RKO (cell line): ENCODE measurements at places on chromosomes 6 and 20.

DNA sequence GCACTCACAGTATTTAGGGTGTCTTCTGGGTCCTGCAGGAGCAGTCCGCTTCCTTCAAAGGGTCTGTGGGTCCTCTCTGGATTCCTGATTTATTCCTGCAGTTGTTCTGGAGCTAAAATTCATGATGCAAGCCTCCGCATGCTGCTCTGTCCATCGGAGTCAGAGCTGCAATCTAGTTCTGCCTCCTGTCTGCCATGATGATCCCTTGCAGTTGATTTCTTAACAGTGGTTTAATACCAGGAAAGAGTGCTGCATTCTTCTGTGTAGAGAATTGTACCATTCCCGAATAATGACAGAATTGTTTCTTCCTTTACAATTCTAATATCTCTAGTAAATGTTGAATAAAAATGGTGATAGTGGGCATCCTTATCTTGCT lies 72.0 kb upstream of the B3GAT2 start:
- DNase-seq = no peak

DNA sequence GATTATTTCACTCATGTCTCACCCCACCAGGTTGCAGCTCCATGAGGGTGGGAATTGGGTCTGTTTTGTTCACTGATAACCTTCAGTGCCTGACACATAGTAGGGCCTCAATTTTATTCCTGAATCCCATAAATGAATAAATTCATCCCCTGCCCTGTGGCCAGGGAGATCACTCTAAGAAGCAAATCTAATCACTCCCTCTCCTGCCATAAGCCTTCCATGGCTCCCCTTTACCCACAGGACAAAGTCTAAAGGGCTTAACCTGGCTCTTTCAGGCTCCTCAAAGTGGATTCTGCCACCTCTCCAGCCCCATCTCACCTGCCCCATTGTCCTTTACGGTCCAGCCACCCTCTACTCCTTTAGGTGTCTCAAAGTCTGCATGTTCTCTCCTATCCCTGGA lies 141.8 kb upstream of the PTPN1 start:
- no peak for DNase-seq

GRCh38 chr6:20159781-20160540 lies 52.3 kb downstream of the MBOAT1 start:
- no peak for DNase-seq

DNA sequence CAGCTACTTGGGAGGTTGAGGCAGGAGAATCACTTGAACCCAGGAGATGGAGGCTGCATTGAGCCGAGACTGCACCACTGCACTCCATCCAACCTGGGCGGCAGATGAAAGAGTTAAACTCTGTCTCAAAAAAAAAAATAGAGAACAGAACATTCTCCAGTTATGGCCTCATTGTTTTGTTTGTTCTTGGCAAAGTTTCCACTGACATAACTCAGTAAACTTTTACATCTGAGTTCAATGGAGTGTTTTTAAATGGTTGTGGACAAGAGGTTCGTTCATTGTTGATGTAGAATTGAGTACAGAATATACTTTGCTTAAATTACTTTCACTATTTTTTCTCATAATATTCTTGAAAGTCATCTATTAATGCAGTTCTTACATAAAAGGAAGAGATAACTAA lies 42.2 kb upstream of the IFNGR1 start:
- no peak for DNase-seq

GRCh38 chr20:2713285-2713684 lies 20.7 kb downstream of the EBF4 start:
- no peak for DNase-seq

DNA sequence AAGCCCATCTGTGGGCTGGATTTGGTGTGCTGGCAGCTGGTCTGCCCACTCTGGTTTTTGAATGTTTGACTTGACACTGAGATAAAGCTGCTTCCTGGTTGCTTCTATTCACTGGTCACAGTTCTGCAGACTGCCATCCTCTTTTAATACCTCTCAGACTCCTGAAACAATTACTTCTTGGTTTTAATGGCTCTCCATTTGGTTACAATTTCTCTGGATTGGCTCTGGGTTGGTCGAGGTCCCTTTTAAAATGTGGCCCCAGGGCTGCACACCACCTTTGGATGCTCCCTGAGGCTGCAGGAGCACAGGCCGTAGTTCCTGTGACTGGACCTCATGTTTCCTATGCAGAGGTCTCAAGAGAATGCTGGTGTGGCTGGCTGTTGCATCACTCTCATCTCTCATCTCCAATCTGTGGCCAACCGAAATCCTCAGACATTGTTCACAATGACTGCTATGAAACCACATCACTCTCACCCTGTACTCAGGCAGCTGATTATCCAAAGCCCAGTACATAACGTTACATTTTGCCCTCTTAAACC lies 98.5 kb downstream of the INSM1 start:
- DNase-seq = no peak

GRCh38 chr6:3369985-3370360 lies 86.9 kb downstream of the SLC22A23 start:
- DNase-seq = no peak

DNA sequence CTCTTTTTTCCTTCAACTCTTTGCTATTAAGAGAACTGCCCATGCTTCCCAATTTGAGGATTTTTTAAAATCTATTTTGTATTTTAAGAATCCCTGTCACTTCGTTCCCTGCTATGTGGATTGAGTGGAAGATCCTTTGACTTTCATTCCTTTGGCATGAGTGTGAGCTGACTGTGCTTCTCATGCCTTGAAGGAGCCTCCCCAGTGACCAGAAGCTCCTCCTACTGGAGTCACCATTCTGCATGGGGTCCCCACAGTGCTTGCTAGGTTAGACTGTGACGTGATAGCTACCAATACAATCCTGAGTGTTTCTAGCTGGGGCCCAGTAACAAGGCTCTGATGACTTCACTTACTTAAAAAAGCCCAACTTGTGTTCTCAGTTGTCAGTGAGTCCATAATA lies 104.4 kb upstream of the LAMP5 start:
- peak; percentile 45 for DNase-seq

DNA sequence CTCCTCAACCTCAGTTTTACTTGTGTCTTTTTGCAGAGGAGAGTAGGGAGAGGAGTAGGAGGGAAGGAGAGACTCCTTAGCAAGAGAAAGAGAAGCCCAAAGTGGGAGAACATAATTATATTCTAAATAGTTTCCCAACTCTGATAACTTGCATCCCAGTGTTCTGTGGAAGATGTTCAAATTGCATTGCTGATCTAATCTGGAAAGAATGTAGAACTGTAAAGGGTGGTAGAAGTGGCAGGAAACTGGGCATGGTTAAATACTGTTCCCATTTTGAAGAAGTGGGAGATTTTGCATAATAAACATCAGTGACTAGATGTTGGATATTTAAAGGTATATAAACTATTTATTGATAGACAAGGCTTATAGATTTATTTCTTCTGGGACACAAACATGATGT lies 42.6 kb upstream of the HMGN3 start:
- no peak for DNase-seq

- no peak for DNase-seq
Measured at GRCh38 chr6:137953761-137954160, 86.7 kb downstream of the TNFAIP3 start.

GRCh38 chr6:149319422-149319821 lies 1.9 kb downstream of the TAB2 start:
- no peak for DNase-seq

- DNase-seq = peak; percentile 84
Measured at GRCh38 chr6:27139756-27140579, 107.5 kb upstream of the PRSS16 start.

DNA sequence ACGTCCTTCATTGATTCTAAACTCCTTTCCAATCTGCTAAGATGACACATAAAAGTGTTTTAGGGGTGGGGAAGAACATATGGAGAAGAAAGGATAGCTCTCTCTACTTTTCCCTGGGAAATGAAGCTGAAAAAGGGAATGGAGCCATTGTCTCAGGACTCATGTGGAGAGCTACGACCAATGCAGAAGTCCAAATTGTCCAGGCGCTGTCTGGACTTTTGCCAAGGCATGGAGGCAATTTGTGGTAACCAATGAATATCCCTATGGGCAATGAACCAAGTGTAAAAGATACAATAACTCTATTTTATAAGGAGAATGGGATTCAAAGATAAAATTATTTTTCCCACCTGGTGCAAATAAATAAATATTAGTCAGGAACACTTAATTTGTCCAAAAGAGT lies 16.1 kb downstream of the FBXL4 start:
- DNase-seq = no peak

- DNase-seq = no peak
Measured at GRCh38 chr20:43977962-43978361, 63.3 kb downstream of the TOX2 start.
